ENCODE measurements at places on chromosomes 6 and 20. TPM values are rescaled to one million over a fixed set of nuclear protein-coding genes. Genes with fewer than 3 reads are reported as not detected.

Gene RBCK1
- total RNA-seq = 211 TPM

- DNase-seq = no peak
These were observed 232.9 kb downstream of the EPM2A start for GRCh38 chr6:145502416-145502815.

Gene FOXS1
- not detected for total RNA-seq

GRCh38 chr6:135932651-135933050 lies 81.2 kb downstream of the PDE7B start:
- no peak for DNase-seq

GRCh38 chr20:13264907-13265306 lies 43.8 kb downstream of the ISM1 start:
- DNase-seq = no peak

Gene ZSCAN16
- total RNA-seq = 7.9 TPM

GRCh38 chr20:62052842-62053464 lies 12.7 kb downstream of the TAF4 start:
- DNase-seq = no peak

DNA sequence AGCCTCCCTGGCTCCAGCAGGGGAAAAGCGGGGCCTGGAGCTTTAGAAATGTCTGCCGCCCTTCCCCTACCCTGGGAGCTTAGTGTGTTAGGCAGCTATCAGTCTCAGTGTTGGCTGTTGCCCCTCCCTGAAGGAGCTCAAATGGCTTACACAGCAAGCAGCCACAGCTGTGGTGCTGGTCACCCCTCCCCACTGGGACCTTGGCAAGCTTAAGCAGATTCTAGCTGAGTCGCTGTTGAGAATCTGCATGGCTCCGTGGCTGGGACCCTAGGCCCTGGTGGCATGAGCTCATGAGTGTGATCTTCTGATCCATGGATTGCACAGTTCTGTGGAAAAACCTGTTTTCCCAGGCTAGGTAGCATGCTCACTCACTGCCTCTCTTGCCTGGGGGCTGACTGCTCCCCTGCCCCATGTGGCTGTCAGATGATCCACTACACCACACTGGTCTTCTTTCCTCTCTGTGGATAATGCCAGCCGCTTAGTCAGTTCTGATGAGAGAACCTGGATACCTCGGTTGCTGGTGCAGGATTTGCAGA lies 714.0 kb downstream of the MAFB start:
- no peak for DNase-seq

- peak; percentile 9 for DNase-seq
These were observed 115.1 kb upstream of the ARID1B start for GRCh38 chr6:156662025-156662445.
